ENCODE measurements at places on chromosomes 12 and 14.

GRCh38 chr14:31990183-31990857 lies 86.8 kb upstream of the ARHGAP5 start:
- no peak for DNase-seq

DNA sequence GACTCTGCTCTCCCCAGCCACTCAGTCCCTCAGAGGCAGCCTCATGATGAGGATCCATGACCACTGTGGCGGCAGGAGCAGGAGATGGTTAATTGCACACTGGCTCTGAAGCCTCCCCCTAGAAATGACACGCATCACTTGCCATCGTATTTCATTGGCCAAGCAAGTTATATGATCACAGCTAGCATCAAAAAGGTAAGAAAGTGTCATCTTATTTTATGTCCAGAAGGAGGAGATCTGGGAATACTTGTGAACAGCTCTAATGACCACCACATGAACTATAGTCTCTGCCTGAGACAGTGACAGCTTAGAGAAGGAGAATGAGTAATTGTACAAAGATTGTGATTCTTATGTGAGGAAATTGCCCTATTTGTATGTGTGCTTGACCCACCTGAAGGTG lies 363.4 kb downstream of the NUAK1 start:
- DNase-seq: no peak

GRCh38 chr12:58988643-58989344 lies 68.5 kb upstream of the LRIG3 start:
- DNase-seq: no peak

DNA sequence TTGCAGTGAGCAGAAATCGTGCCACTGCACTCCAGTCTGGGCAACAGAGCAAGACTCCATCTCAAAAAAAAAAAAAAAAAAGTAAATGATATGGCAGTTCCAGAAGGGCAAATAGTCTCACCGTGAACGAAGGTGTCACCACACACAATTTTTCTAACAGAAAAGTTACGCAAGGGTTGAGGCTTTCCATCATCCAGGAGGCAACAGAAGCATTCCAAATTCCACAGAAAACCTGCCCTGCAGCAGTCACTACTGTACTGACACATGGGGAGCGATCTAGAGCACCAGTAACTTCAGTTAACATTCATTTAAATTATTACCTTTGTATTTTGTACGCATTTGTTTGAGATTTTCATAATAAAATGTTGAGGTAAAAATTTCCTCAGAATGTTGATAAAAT lies 24.8 kb downstream of the TMCC3 start:
- DNase-seq: no peak

DNA sequence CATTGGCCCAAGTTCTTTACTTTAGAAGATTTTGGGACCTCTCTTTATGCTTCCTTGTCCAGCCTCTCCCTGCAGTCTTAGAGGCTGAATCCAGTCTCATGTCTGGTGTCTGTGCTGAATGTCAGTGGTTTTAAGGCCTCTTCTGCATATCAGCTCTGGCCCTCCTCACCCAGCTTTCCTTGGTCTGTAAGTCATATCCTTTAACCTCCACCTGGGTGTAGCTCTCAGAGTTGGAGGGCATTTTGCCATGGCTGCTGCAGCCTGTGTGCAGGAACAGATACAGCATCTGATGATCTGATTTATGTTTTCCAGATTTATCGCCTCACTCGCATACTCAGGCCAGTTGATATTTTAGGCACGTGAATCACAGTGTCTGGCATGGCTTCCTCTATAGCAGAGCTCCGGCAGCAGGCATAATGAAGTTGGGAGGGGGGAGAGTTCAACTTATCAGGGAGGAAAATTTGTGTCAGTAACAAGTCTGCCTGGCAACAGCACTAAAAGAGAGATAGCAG lies 335.0 kb downstream of the PCNX1 start:
- DNase-seq: no peak

DNA sequence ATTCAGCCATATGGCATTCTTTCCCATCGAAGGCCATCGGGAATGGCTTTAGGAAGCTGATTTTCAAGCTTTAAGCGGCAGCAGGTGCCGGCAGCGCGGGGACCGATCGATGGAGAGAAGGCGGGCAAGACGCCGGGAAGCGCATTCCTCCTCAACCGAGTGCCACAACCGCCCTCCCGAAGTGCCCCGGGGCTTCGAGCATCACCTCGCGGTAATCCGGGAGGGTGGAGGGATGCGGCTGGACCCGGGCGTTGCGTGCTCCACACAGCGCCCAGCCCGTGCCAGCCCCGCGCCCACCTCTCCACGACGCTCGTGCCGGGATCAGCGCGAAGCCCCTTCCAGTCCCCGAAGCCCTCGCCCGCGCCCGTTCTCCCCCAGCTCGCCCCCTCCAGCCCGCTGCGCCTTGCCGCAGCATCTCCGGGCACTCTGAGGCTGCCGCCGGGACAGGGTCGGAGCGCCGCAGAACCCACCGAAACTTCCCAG lies 3.2 kb downstream of the USP44 start:
- no peak for DNase-seq

DNA sequence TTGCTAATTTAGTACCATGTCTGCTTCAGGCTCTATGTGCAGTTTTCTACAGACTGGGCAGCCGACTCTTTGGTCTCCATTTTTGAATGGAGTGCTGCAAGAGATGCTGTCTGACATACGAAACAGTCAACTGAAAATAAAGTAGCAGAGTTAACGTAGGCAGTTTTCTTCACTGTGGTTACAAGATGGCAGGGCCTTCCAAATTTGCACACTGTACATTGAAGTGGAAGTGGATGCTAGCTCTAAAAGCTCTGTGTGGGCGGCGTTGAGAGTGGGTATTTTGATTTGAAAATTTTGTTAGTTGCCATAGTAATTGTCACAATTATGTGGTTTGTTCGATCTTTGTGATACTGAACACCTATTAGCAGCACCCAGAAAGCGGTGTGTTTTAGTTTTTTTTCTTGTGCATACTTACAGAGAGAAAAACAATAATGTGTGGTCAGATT lies 154.9 kb upstream of the ATP2B1 start:
- no peak for DNase-seq

DNA sequence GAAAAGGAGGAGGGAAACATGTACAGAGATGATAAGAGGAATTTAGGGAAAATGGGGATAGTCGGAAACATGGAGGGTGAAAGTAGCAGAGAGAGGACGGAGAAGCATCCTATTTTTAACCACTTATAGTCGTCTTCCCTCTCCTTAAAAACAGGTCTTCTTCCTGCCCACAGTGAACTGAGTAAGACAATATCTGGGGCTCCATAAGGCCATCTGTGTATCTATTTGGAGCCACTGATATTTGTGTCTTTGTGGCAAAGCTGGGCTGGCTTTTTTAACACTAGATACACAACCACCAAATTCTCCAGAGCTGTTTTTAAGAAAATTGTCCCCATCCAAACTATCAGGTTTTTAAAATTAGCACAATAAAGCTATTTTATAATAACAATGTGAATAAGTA lies 109.5 kb upstream of the RAP1B start:
- no peak for DNase-seq

- DNase-seq: no peak
Observed at GRCh38 chr12:90622431-90622830, 332.5 kb downstream of the CCER1 start.

GRCh38 chr14:106218174-106218573 lies 691.8 kb downstream of the TMEM121 start:
- DNase-seq: no peak

DNA sequence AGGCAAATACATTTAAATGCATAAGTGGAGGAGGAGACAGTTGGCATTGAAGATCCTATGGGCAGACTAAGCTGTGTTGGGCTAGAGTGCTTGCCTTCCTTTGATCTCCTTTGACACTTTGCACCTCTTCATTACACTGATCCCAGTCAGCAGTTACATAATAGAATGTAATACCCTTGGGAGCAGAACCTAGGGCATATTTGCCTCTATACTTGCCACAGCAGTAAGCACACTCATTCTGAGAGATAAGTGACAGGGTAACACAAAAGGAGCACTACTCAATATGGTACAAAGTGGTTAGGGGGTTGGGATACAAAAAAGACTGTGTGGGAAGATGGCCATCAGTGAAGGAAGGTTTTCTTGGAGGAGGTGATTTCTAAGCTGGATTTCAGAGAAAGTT lies 9.0 kb downstream of the MARS1 start:
- DNase-seq: no peak

DNA sequence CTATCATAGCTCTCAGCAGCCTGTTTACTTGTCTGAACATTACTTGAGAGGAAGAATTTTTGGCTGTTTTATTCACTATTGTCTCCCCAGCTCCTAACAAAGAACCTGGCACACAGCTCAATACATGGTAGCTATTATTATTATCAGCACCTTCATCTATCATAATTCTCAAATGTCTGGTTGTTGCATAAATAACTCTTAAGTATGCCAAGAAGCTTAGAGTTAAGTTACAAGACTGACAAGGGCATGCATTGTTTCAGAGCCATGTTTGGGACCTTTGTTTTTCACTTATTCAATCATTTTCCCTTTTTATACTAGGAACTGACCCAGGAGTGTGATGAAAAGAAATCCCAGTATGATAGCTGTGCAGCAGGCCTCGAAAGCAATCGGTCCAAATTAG lies 77.5 kb upstream of the ATP2A2 start:
- DNase-seq: no peak

DNA sequence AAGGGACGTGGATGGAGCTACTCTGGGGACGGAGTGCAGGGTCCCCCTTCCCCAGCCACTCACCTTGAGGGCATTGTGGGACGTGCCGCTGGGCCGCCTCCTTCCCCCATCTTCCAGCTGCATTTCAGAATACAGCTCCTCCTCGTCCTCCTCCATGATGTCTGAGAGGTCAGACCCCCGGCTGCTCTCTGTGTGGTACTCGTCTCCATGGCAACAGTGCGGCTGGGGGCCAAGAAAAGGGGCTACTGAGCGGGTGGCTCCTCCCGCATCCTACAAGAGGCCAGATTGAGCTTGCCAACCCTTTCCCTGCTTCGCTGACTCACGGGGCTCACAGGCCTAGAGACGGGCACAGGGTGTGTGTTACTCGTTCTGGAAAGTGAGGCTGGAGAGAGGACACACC lies 90.4 kb downstream of the PIWIL1 start:
- no peak for DNase-seq

DNA sequence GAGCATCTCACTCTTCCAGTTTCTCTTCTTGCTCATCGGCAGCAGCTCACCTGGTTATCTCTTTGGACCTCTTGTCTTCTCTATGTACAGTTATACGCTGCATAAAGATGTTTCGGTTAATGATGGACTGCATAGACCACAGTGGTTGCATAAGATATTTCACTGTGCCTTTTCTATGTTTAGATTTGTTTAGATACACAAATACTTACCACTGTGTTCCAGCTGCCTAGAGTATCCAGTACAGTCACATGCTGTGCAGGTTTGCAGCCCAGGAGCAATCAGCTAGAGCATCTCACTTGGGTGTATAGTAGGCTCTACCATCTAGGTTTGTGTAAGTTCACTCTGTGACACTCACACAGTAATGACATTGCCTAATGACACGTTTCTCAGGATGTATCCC lies 57.6 kb downstream of the FBXL14 start:
- DNase-seq: no peak

DNA sequence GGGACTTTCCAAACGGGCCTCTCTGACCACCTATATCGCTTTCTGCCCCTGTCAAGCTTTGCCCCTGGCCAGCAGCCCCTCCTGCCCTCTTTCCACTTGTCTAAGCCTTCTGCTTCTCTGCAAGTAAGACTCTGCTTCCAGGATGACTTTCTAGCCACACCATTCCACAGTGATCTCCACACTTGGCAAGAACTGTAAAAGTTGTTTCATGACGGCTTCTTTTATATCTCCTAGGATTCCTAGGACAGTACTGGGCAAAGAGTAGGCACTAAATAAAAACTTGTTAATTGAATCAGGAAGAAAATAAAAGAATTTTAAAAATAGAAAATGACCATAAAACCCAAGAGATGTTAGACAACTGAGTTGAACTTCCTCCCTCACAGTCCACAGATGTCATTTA lies 1.8 kb upstream of the PTPN21 start:
- no peak for DNase-seq

DNA sequence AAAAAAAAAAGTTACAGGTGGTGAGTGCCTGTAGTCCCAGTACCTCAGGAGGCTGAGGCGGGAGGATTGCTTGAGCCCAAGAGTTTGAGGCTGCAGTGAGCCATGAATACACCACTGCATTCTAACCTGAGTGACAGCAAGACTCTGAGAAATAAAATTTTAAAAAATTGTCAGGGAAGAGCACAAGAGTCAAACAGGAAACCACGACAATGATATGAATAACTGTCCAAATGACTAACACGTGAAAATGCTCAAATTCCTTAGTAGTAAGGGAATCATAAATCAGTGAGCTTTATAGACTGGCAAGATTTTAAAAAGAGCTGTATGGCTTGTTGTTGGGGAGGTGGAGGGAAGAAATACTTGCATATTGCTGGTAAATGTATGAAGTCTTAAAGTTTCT lies 12.9 kb upstream of the ASPG start:
- DNase-seq: no peak

- DNase-seq: no peak
Observed at GRCh38 chr12:2054091-2055018, 1.6 kb downstream of the CACNA1C start.

DNA sequence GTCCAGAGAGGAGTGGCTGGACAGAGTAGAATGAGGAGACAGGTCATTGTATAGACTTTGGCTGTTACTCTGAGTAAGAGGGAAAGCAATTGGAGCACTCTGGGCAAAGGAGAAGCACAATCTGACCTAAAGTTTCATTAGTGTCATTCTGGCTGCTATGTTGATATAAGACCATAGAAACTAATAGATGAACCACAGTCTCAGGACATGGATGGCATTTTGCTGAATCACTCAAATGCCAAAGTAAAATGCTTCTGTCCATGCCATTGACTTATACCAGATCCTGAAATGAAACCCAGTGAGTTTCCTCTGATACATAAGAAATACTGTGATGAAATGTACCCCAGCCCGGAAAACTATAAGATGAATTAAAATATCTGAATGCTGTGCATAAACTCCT lies 65.8 kb upstream of the COCH start:
- no peak for DNase-seq
